Inflammatory macrophage treated with lipopolysaccharide for 4 hours (primary cell): ENCODE measurements at places on chromosomes 5 and 9.

DNA sequence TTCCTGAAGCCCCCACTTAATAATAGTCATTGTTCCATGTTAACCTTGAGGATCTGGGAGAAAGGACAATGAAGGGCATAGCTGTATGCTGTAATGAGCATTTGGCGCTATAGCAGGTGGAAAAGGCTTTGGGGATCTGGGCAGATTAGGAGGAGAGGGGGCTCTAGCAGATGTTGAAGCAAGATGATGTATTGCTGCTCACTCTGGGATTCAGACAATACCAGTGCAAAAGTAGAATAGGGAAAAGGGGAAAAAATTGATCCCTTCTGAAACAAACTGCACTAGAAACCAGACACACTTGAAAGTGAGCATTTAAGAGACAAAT lies 575.3 kb upstream of the MEF2C start:
- DNase-seq: no peak

- no peak for DNase-seq
These were observed 112.0 kb upstream of the CTNND2 start for GRCh38 chr5:12016159-12016746.

DNA sequence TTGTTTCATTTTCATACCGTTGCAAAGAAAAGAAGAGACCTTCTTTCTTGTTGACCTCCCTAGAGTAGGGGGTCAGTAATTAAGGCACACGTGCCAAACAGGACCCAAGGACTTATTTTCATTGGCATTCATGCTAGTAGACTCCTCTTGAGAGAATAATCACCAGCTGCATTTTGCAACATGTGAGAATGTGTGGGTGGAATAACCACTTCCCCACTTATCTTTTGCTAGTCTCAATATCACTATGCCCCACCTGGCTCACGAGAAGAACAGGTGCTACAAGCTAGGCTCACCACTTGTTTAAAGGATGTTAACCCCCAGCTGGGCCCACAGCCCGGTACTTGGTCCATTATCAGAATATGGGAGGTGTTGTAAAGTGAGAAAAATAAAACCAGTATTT lies 460.7 kb upstream of the MEF2C start:
- DNase-seq: peak; percentile 64

DNA sequence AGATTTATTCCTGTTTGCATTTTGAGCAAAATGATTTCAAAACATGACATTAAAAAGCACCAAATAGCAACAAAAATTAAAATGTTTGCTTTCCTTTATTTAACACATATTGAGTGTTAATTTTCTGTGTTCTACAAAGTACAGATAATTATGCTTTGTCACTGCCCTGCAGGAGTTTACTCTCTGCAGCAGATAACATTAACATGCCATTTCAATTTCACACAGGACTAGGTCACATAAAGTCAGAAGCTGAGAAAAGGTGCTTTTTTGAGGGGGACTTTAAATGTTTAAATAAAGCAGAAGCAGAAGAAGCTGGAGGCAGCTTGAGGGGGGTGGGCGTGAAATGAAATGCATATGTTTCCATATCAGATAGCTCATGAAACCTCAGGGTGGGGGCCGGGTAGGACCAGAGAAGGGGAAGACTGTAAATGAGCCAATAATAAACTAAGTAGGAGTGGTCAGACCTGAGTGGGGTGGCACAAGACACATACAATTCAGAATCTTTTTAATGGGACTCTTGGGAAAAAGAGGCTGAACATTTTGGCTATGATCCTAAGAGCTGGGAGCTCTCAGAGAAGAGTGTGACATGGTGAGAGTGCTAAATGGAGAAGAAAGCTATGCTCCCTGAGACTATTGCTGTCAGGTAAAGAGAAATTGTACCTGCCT lies 387.5 kb downstream of the FAM170A start:
- DNase-seq: no peak

- no peak for DNase-seq
These were observed 147.3 kb downstream of the SGCD start for GRCh38 chr5:156474251-156474650.

- DNase-seq: no peak
These were observed 13.6 kb upstream of the CFAP157 start for GRCh38 chr9:127693143-127693542.

DNA sequence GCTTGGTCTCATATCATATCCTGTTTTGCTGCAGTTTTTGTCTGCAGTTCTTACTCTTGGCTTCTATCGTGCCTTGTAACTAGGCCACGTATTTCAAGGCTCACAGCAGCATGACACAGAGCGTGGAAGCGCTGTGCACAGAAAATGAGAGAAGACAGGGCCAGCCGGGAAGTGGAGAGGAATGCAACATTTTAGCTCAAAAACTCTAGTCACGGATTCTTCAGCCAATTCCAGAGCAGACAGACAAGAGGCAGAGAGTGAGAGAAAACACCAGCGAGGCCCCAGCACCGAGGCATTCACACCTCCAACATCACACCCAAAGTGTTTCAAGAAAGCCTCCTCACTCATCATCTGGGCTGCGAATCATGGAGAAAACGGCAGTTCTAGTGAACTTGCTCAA lies 160.8 kb downstream of the DNAH5 start:
- no peak for DNase-seq

DNA sequence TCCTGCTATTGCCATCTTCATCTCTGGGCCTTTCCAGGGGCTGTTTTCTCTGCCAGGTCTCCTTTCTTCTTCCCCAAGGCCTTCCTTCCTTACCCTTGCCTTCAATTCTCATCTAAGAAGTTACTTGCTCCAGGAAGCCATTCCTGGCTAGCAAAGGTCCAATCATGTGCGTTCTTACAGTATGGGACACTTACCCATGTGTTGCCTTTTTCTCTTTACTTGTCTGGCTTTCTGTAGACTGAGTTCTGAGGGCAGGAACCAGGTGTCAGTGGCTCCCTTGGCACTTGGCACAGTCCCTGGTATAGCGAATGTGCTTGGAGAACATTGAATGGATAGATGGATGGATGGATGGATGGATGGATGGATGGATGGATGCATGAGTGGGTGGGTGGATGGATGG lies 10.2 kb downstream of the FOXI1 start:
- no peak for DNase-seq

- DNase-seq: no peak
These were observed 165.2 kb downstream of the MAPKAP1 start for GRCh38 chr9:125541840-125542243.

DNA sequence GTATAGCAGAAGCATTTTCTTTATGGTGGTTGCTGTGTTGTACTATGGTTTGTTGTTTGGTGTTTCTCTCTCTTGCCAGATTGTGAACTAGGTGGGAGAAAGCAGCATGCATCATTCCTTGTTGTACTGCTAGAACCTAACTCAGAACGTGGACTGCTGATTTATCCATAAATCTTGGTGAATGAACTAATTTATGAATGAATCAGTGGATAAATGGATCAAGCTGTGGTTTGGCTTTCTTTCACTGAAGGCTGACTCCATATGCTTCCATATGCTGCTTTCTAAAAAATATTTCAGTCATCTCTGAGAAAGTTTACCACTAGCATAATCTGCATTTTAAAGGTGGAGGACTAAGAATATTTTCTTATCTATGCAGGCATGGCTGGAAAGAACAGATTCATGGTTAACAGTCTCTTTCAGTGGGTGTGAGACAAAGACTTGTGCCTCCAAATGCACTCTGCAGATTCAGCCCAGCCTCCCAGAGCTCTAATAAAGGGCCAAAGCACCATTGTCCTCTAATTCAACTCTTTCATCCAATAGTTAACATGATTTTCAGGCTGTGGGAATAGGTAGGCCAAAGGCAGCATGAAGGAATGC lies 237.7 kb downstream of the SH3GL2 start:
- DNase-seq: no peak

DNA sequence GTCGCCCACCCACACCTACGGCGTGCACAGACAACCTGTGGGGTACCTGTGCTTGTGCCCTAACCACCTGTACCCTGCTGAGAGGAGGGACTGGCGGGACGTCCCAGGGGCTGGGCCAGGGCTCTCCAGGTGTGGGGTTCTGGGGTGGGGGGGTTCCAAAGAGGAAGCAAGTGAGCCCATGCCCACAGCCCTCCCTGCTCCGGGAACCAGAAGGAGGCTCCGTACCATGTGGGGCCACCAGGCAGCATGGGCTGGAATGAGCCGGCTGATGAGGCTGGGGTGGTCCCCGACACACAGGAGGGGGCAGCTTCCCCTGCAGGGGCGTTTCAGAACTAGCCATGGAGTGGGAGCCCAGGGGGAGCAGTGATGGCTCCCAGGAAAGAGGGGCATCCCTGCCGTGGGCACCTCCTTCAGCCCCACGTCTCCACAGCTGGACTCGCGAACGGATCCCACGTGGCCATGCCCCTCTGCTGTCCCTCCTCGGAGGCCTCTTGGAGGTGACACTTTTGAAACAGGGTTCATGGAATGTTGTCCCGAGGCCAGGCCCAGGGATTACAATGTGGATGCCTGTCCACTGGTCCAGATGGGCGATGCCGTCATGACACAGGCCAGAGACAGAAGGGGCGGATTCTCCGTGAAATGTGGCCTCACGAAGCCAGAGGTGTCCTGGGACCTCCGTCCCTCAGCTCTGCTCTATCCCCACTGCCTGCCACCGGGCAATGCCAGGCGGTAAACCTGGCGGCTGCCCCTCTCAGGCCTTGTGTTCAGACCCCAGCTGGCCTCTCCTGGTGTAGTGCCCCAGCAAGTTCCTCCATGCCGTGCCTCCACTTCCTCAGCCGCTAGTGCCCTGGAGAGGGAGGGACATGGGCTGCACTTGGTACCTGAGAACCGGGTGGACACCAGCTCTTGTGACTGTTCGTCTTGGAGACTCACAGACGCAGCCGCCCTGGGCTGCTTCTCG lies 33.6 kb upstream of the IRX4 start:
- DNase-seq: no peak

- no peak for DNase-seq
These were observed 117.1 kb downstream of the ICE1 start for GRCh38 chr5:5539590-5539989.

DNA sequence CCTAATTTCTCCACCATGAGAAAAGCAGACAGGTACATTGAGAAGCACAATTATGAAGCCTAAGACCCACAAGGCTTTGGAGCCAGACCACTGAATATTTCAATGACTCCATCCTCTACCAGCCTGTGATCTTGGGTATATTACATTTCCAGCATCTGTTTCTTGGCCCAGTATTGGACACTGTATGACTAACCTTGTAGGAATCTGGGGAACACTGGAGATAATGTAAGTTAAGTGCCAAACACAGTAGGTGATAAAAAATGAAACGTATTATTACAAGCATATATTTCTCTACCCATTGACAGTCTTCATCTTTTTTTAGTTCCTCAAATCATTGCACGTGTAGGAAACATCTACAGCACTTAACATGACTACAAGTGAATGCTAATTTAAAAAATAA lies 28.6 kb upstream of the FEM1C start:
- DNase-seq: no peak

DNA sequence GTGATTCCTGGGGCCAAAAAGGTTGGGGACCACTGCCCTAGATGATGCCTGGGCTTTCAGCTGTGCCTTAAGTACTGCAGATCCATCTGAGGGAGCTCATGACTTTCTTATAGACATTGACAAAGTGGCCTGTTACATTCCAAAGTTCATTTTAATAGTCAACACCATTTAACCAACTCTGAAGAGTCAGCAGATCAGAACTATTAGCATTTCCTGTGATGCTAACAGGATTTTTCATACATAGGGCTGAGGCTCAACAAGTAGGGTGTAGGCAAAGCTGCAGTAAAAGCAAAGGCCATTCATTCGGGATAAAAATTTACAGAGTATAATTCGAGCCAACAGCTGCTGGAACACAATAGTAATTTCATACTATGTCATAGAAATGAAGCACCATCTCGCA lies 105.4 kb downstream of the LPAR1 start:
- no peak for DNase-seq

GRCh38 chr5:131252824-131253171 lies 11.1 kb upstream of the CDC42SE2 start:
- peak; percentile 91 for DNase-seq
